Astrocyte (in vitro differentiated cells and primary cell): ENCODE measurements at places on chromosomes 3 and 15.

DNA sequence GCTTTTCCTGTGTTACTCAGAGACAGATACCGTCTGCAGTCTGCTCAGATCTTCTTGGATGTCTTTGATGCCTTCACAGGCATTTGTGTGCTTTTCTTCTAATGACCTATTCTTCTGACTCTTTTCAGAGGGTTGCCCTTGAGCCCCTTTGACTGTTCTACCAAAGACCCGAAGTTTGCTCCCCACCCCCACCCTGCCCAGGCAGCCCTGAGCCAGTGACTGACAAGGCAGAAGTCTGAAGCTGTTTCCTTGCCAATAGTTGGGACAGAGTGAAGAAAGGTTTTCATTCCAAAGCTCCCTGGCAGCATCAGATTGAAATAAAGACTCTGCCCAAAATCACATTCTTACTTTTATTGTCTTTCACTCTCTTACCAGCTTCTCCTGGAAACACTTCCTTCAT is 9.0 kb upstream of the ATP13A5 start:
- no peak for DNase-seq

DNA sequence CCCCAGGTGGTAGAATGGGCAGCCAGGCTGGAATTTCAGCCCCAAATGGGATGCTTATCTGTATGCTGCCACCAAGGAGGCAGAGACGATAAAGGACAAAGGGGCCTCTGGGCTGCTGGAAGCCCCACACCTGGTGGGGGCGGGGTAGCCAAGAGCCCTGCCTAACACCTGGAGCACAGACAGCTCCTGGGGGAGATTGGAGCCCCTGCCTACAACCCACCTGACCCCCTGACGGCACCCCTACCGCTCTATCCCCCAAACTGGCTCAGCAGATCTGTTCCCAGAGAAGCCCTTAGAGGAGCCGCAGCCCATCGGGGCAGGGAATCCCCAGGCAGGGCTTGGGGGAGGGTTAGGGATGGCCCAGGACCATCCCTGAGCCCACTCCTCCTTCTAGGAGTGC is 15.8 kb upstream of the SEMA3F start:
- DNase-seq: no peak

DNA sequence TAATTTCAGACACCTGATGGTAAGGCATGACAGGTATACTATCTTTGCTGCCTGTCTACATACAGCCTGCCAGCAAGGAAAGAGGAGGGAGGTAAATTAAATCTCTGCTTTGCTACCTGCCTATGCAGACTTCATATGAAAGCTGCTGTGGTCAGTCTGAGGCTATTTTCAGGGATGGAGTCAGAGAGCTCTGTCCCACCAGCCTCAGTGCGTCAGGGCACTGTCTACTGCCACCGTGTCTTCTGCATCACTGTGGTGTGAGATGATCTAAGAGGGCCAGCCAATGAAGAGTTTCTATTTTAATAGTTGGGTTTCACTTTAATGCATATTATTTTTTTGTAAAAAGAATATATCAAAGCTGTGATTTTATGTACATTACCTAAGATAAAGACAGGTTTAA is 125.6 kb downstream of the CADPS start:
- DNase-seq: no peak

- DNase-seq: peak; percentile 39
These were observed 42.6 kb downstream of the PPCDC start for GRCh38 chr15:75065851-75066509.

DNA sequence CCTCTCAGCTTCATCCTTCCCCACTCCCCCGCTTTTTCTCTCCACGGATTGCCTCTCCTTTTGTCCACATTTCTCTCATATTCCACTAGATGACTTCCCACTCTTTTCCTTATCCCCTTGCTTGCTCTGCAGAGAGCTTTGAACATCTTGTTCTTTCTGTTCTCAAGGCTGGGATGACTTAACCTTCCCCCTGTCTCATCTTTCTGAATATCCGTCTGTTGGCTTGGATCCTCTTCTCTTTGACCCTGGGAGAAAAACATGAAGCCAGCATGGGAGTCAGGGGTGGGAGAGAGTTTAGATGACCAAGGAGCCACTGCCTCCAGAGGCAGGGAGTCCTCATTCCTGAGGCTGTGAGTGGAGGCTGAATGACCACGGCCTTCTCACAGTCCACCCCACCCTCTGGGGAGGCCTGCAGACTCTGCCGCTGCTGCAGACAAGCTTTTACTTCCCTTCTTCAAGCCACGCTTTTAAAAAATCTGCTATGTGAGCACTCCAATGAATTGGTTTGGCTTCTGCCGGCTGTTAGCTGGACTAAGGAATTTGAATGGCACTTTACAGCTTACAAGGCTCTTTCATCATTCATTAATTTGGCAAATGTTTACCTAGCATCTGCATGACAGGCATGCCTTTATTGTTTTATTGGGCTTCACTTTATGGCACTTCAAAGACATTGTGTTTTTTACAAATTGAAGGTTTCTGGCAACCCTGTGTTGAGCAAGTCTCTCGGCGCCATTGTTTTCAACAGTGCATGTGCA is 111.6 kb upstream of the SLC6A6 start:
- DNase-seq: no peak

DNA sequence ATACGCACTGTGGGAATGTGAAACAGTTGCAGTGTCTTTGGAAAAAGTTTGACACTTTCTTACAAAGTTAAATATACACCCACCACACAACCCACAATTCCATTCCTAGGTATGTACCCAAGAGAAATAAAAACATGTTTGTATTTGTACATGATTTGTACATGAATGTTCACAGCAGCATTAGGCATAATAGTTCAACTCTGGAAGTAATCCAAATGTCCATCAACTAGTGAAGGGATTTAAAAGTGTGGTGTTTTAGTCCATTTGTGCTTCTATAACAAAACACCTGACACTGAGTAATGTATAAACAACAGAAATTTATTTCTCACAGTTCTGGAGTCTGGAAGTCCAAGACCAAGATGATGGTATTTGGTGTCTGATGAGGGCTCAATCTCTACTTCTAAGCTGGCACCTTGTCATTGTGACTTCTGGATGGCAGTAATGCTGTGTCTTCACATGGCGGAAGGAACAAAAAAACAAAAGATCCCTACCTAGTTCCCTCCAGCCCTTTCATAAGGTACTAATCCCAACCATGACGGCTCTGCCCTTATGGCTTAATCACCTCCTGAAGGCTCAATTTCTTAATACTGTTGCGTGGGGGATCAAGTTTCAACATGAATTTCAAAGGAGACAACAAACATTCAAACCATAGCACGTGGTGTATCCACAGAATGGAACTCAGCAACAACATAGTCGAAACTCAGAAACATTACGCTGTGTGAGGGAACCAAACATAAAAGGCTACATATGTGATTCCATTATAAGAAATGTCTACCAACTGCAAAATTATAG is 120.5 kb downstream of the AQP9 start:
- DNase-seq: no peak

- DNase-seq: no peak
These were observed 59.4 kb downstream of the DNAJB8 start for GRCh38 chr3:128407247-128407646.

- DNase-seq: peak; percentile 74
These were observed 51.8 kb downstream of the ST3GAL6 start for GRCh38 chr3:98814817-98815420.

GRCh38 chr3:10770547-10770946 is 45.5 kb upstream of the SLC6A11 start:
- no peak for DNase-seq

DNA sequence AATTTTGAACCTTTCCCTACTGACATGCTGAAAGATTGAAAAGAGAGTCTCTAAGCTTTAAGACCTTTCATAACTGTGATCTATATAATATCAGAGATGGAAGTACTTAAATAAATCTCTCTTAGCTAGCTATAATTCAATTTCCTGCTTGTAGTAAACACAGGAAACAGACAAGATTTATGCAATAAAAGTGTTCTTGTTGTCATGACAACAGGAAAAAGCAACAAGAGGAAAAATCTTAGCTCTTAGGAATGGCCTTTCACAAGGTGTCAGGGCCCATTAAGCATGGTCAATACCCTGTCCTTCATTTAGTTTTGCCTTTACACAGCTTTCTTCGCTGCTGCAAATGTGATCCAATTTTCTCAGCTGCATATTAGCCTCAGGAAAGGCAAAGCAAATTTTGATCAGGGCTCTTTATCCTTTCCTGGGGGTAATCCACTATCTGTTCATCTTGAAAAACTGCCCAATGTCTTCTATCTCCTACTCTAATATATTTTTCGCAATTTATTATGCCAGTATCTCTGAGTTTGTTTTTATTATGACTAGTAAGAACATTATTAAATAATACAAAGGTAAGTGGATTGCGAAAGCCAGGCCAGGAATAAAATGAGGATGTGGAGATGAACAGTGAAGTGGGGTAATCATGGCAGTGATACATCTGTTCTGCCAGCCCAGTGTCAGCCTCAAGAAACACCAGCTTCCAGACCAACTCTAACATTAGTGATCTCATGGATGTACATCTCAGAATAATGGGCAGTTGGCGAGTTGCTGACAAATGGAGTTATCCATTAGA is 28.7 kb downstream of the SIDT1 start:
- no peak for DNase-seq

GRCh38 chr3:151722856-151723255 is 10.9 kb upstream of the AADACL2 start:
- no peak for DNase-seq

GRCh38 chr3:78642226-78643035 is 1125.4 kb downstream of the ROBO1 start:
- peak; percentile 50 for DNase-seq
